ENCODE measurements at places on chromosomes 16 and 17. TPM values are rescaled to one million over a fixed set of nuclear protein-coding genes. Genes with fewer than 3 reads are reported as not detected.

DNA sequence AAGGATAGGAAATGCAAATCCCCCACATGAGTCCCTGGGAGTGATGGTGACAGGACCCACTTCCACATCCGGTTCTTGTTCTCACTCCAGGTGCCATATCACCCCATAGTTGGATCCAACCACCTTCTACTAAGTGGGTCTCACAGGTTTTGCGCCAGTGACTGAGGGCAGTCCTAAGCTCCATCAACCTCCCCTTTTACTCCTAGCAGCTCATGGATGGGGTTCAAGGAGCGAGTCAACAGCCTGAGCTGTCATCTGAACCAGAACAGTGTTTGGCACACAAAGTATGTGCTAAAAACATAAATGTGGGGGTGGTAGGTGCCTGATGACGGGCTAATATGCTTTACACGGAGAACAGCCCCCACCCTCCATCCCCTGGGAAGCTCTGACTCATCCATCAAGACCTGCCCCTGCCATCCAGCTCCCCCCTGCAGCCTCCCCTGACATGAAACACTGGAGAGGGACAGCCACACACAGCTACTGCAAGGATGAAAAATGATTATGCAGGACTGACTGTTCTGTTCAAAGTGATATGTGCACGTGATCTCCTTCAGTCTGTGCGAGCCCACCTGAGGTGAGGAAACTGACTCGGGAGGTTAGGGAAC, 143.2 kb upstream of the CDH5 start:
- peaks cover 1% of the 10 kb centered on the region for H3K4me1 ChIP-seq
- DNase-seq: no peak
- H3K27me3 ChIP-seq: peaks cover 5% of the 10 kb centered on the region
- H3K4me3 ChIP-seq: no peak overlapping the region
- H3K36me3 ChIP-seq: no peaks in the 10 kb centered on the region

GRCh38 chr17:44091200-44091997, 20.9 kb downstream of the G6PC3 start:
- no peak for DNase-seq
- H3K27ac ChIP-seq: no peak overlapping the region
- H3K4me3 ChIP-seq: no peak overlapping the region
- no peaks in the 10 kb centered on the region for H3K36me3 ChIP-seq
- no peaks in the 10 kb centered on the region for H3K27me3 ChIP-seq

DNA sequence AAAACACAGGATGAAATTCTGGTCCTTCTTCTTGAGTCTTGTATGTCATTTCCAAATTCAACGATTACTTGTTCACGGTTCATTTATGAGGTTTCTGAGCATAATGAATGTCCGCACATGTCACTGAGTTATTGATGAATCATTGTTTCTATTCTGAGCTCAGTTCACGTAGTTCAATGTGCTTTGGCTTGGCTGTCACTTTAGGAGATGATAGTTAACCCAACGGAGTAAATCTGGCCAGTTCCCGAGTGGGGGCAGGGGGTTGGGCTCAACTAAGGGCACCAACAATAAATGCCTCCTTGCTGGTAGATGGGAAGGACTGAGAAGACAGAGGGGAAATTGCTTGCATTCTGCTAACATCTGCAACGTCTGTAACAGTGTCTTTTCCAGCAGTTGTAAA, 239.4 kb upstream of the HSBP1 start:
- H3K27me3 ChIP-seq: peaks cover 8% of the 10 kb centered on the region
- DNase-seq: no peak
- H3K4me1 ChIP-seq: no peaks in the 10 kb centered on the region
- H3K36me3 ChIP-seq: no peaks in the 10 kb centered on the region

- H3K4me1 ChIP-seq: peaks cover 12% of the 10 kb centered on the region
- H3K36me3 ChIP-seq: no peaks in the 10 kb centered on the region
- no peak within 1 kb of the TSS for H3K27ac ChIP-seq
- no peak for DNase-seq
- peaks cover 63% of the 10 kb centered on the region for H3K27me3 ChIP-seq
Observed at GRCh38 chr17:32265192-32265923, at the start of gene RHBDL3. Gene RHBDL3, plus strand, starts transcription at chr17:32265832. Its CDS starts 358 bp downstream, at chr17:32266190.

DNA sequence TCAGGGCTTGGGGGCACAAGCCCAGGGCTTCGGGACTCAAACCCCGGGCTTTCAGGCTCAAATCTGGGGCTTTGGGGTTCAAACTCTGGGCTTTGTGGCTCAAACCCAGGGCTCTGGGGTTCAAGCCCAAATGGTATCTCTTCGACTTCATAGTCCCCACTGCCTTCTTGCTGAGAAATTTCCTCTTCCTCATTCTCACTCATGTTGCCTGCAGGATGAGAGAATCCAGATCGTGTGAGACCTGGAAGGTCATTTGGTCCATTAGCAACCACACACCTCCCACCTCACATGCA, 576 bp downstream of the ZNF768 start:
- peaks cover 7% of the 10 kb centered on the region for H3K36me3 ChIP-seq
- H3K27me3 ChIP-seq: no peaks in the 10 kb centered on the region
- no peak for DNase-seq
- H3K4me1 ChIP-seq: peaks cover 27% of the 10 kb centered on the region
- H3K4me3 ChIP-seq: peak overlapping the region; percentile 71

GRCh38 chr16:69345923-69346322, 5.7 kb downstream of the TMED6 start:
- peaks cover 37% of the 10 kb centered on the region for H3K36me3 ChIP-seq
- DNase-seq: no peak
- H3K4me1 ChIP-seq: peaks cover 30% of the 10 kb centered on the region
- H3K27me3 ChIP-seq: no peaks in the 10 kb centered on the region

GRCh38 chr16:69706256-69706974, 19.9 kb downstream of the NQO1 start:
- H3K27ac ChIP-seq: peak overlapping the region; percentile 56
- DNase-seq: no peak
- no peaks in the 10 kb centered on the region for H3K27me3 ChIP-seq
- H3K4me3 ChIP-seq: no peak overlapping the region
- H3K4me1 ChIP-seq: peaks cover 5% of the 10 kb centered on the region

DNA sequence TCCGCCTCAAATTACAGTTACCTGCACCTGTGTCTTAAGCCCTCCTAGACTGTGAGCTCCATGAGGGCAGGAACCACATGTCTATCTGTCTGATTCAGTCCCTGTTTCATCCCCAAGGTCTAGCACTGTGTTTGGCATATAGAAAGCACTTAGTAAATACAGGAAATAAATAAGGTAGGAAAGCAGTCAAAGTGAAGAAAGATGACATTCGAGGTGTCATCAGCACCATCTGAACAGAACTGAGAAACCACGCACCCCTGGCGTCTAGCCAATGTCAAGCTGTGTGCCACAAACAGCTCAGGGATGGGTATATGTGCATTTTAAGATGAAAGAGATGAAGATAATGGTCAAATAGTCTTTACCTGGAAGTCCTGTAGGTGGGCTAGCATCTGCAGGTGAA, 79.6 kb upstream of the ATP2A3 start:
- H3K27ac ChIP-seq: peak overlapping the region; percentile 79
- H3K4me3 ChIP-seq: no peak overlapping the region
- peaks cover 40% of the 10 kb centered on the region for H3K36me3 ChIP-seq
- H3K4me1 ChIP-seq: peaks cover 21% of the 10 kb centered on the region

DNA sequence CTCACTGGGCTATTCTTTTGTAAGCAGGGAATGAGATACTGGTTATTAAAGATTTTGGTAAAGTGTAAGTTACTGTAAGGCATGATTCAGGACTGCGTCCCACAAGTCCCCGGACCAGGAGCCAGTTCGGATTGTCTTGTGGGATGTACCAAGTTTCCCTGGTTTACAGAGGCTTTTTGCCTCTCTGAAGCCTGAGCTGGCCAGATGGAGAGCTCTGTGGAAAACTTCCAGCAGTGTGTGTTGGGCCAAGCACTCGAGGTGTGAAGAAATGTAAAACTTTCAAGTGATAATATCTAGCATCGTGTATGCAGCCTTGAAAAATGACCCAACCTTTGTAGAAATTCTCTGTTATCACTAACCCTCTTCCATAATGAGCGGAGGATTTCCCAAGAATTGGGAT, 2.4 kb downstream of the EPN2 start:
- H3K27ac ChIP-seq: no peak overlapping the region
- H3K27me3 ChIP-seq: peaks cover 5% of the 10 kb centered on the region
- peaks cover 4% of the 10 kb centered on the region for H3K4me1 ChIP-seq
- no peak for DNase-seq
- H3K36me3 ChIP-seq: no peaks in the 10 kb centered on the region

DNA sequence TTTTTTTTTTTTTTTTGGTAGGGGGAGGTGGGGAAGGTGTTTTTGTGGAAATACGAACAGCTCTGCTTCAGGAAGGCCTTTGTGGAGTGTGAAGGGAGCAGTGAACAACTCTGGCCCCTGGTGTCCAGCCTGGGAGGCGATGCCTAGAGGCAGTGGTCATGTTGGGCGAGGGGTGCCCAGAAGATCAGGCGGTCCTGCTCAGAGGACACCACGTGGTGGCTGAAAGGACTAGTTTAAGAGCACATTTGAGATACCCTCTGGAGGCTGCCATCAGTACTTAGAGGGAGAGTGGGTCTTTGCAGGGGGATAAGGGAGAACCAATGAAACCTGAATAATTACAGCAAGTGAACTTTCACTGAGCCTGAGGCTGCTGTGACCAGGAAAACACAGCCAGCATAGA, 40.1 kb upstream of the RHOT1 start:
- DNase-seq: no peak
- no peaks in the 10 kb centered on the region for H3K27me3 ChIP-seq
- H3K4me1 ChIP-seq: peaks cover 24% of the 10 kb centered on the region
- H3K36me3 ChIP-seq: no peaks in the 10 kb centered on the region
- no peak overlapping the region for H3K4me3 ChIP-seq

DNA sequence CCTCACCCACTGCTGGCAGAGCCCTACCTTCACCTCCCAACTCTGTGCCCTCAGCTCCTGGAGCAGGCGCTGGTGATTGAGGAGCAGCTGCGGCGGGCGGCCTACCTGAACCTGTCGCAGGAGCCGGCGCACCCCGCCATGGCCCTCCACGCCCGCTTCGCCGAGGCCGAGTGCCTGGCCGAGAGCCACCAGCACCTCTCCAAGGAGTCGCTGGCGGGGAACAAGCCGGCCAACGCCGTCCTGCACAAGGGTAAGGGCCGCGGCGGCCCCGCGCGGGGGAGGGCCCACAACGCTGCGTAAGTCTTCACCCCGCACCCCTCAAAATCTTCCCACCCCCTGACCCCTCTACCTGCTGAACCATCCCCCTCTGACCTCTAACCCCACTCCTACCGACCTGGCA, 7.0 kb downstream of the RNF227 start:
- no peak overlapping the region for H3K4me3 ChIP-seq
- H3K36me3 ChIP-seq: peaks cover 48% of the 10 kb centered on the region
- no peak overlapping the region for H3K27ac ChIP-seq
- H3K27me3 ChIP-seq: no peaks in the 10 kb centered on the region
- DNase-seq: no peak

GRCh38 chr16:18836702-18837101, 35.4 kb upstream of the ARL6IP1 start:
- no peaks in the 10 kb centered on the region for H3K27me3 ChIP-seq
- H3K4me3 ChIP-seq: no peak overlapping the region
- H3K36me3 ChIP-seq: peaks cover 64% of the 10 kb centered on the region
- H3K27ac ChIP-seq: peak overlapping the region; percentile 87
- no peak for DNase-seq
- peaks cover 22% of the 10 kb centered on the region for H3K4me1 ChIP-seq

DNA sequence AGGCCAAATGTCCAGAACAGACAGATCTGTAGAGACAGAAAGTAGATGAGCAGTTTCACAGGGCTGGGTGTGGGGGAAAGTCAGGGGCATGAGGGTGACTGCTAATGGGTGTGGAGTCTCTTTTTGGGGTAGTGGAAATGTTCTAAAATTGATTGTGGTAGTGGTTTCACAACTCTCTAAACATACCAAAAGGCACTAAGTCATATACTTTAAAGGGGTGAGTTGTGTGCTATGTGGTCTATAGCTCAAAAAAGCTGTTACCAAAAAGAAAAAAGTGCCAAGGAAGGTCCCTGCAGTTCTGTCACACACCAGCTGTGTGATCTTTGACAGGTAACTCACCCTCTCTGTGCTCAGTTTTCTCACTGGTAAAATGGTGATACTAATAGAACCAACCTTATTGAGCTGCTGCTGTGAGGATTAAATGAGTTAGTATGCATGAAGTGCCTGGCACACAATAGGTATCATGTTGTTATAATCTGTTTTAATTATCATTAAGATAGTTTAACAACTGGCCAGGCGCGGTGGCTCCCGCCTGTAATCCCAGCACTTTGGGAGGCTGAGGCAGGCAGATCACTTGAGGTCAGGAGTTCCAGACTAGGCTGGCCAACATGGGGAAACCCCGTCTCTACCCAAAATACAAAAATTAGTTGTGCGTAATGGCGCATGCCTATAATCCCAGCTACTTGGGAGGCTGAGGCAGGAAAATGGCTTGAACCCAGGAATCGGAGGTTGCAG, 10.3 kb downstream of the ITGAX start:
- no peak overlapping the region for H3K4me3 ChIP-seq
- H3K36me3 ChIP-seq: no peaks in the 10 kb centered on the region
- H3K27me3 ChIP-seq: no peaks in the 10 kb centered on the region
- peak; percentile 43 for DNase-seq
- peaks cover 14% of the 10 kb centered on the region for H3K4me1 ChIP-seq

DNA sequence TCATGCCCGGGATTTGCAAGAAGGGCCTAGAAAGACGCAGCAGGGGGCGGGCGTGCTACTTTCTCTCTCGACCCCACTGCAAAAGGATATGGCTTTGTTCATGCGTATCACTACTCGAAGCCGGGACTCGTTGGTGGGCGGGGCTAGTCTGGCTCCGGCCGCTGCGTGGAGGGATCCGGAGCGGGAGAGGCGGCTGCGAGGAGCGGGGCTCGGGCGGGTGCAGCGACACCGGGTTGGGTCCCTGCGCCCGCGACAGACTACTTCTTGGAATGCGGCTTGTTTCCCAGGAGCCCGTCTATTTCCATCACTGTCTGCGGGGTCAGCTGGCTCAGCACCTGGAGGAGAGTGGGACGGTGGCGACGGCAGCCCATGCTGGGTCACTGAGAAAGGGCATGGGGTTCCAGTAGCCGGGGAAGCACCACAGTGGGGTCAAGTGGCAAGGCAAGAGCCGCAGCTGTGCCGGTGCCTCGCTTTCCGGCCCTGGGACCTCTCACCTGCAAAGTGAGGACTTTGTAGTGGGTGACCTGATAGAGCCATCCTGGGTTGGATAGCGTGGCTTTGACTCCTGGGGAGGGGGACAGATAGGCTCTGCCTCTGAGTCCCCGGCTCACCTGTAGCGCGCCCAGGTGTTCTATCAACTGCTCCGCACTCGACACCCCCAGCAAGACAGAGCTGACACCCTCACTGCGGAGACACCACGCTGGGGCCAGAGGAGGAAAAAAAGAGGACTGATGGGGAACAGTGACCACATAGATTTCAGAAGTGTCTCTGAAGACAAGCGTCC, 6.6 kb downstream of the KCNAB3 start:
- H3K27ac ChIP-seq: peak overlapping the region; percentile 82
- peak overlapping the region; percentile 55 for H3K4me3 ChIP-seq
- peaks cover 19% of the 10 kb centered on the region for H3K4me1 ChIP-seq

GCGR gene
- total RNA-seq: not detected

CXCL16 gene
- 2.5 TPM for total RNA-seq

Data from activated CD8-positive, alpha-beta T cell treated with anti-CD3 and anti-CD28 coated beads for 36 hours (primary cell).